GM12891 (cell line): ENCODE measurements at places on chromosomes 7 and 10.

- DNase-seq = no peak
These were observed 28.5 kb downstream of the TPST1 start for GRCh38 chr7:66233638-66234037.

DNA sequence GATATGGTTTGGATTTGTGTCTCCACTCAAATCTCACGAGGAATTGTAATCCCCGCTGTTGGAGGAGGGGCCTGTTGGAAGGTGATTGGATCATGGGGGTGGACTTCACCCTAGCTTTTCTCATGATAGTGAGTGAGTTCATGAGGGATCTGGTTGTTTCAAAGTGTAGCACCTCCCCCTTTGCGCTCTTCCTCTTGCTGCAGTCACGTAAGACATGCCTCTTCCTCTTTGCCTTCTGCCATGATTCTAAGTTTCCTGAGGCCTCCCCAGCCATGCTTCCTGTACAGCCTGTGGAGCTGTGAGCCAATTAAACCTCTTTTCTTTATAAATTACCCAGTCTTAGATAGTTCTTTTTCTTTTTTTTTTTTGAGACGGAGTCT, 17.1 kb downstream of the CDNF start:
- no peak for DNase-seq

DNA sequence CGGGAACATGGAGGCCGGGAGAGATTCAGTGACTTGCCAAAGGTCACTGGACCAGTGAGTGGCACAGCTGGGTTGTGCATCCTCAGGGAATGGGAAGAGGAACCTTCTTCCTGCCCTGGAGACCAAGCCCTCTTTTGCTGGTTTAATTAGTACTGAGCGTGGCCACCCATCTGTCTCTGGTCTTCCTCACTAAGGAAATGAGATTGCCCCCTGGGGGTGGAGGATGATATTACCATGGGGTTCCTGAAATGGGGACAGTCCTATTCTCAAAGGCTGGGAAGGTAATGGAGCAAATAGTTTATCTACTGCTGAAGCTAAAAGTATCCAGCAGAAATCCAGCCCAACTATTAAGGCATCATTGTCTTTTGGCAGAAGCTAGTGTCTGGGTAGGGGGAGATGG, 98.6 kb upstream of the FGFR2 start:
- DNase-seq = no peak

DNA sequence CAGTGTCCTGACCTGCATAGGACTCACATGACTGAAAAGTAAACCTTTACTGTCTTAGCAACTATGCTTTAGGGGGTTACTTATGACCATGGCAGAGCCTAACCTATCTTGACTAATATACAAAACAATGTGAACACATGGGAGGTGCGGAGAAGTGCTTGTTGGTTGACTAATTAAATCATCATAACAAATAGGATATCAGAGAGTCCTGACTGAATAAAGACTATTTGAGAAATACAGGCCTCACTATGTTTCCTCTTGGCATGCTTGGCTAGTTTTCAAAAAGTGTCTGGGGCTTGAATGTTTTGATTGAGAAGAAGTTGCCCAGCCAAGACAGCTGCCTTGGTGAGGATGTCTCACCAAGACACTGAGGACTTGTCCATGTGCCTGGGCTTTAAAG, 104.4 kb upstream of the PHYHIPL start:
- no peak for DNase-seq
